DMS153 (cell line): ENCODE measurements at places on chromosomes 5 and 9.

- DNase-seq: no peak
These were observed 115.7 kb downstream of the FGF18 start for GRCh38 chr5:171535162-171535561.

DNA sequence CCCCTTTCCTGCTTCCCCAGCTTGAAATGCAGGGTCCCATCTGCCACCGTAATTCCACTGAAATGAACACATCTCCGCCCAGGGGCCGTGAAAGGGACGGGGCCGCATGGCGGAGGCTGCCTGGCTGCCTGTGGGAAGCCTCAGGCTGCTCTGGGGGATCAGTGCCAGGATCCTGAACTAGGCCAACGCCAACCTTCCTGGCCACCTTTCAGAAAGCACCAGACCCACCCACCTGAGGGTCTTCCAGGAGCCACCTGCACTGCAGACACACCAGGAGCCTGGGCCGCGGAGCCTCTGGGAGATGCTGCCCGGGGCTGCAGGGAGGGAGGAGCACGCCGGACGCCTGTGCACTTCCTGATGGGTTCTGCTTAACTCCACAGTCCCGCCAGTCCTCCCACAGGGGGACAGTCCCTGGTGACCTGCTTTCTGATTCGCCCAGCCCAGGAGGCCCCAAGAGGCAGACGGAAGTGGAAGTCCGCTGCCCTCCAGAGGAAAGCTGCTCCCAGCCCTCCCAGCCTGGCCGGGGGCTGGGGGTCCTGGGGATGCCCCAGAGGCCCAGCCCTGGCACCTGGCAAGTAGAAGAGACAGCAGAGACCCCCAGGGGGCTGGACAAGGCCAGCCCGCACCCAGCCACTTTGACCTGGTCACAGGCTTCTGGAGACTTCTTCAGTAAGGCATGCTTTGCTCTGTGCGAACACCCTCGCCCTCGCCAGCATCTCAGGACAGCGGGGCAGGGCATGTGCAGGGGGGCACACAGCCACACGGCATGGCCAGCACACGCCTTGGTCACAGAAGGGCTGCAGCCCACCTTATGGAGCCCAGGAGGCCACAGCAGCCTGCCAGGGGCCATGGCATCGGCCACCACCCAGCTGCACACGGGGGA lies at the start of gene CARD9:
Gene CARD9, minus strand, starts transcription at position 370 of the 883 bp plus-strand sequence. CDS start 1,591 bp downstream, outside the sequence.
- no peak for DNase-seq

GRCh38 chr5:88878976-88879375 lies 4.0 kb downstream of the MEF2C start:
- no peak for DNase-seq

- DNase-seq: no peak
These were observed 26.2 kb downstream of the LHX3 start for GRCh38 chr9:136178773-136179075.

GRCh38 chr9:131186622-131187021 lies 61.2 kb downstream of the NUP214 start:
- DNase-seq: no peak

GRCh38 chr9:33737811-33738606 lies 57.4 kb upstream of the PRSS3 start:
- DNase-seq: peak; percentile 24

- DNase-seq: no peak
These were observed 481.5 kb downstream of the NFIB start for GRCh38 chr9:13832446-13832845.

DNA sequence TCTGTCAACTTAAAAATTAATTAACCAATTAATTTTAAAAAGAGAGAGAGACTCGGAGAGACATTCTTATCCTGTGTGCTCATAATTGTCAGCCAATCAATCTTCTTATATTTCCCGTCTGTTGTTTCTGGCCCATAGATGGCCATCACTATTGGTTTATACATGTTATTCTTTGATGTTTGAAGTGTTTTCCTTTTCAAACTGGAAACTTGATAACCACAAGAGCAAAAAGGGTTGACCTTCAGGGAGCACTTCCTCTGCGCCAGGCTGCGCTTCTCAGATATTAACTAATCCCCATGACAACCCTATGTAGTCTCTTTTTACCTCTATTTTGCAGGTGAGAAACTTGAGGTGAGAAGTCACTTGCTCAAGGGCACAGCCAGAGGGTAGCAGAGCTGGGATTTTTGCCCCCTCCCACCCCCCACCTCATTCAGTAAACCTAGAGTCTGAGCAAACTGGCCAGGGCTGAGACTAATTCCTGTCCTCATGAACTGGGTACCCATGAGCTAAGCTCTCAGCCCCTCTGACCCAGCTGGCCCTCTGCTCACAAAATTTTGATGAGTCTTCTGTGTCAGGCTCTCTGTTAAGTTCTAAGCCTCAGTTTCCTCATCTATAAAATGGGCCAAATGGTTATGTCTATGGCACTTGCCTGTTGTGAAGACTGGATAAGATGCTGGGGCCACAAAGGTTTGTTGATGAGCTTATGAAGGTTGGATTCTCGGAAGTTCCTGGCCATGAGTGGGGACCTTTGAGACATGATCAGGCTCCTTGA lies 86.0 kb upstream of the SH3PXD2B start:
- peak; percentile 18 for DNase-seq

DNA sequence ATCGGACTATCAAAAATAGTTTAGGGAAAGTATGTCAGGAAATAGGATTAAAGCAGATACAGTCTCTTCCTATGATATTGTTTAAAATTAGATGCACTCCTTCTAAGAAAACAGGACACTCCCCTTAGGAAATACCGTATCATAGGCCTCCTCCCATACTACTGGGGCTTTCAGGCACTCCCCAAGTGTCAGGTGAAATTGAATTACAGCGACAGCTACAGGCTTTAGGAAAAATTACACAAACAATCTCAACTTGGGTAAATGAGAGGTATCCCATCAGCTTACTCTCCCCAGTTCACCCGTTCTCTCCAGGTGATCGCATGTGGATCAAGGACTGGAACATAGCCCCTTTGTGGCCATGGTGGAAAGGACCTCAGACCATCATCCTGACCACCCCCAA lies 110.4 kb upstream of the EPB41L4A start:
- peak; percentile 0 for DNase-seq
